ENCODE measurements at places on chromosomes 1 and 21. TPM values are rescaled to one million over a fixed set of nuclear protein-coding genes. Genes with fewer than 3 reads are reported as not detected.

DTL gene
- total RNA-seq: 2.9 TPM

GUCA2B gene
- total RNA-seq: 7.9 TPM

CACNA1S gene
- total RNA-seq: not detected

GRCh38 chr21:28773036-28773435 is 219.6 kb downstream of the LTN1 start:
- no peak for DNase-seq

DNA sequence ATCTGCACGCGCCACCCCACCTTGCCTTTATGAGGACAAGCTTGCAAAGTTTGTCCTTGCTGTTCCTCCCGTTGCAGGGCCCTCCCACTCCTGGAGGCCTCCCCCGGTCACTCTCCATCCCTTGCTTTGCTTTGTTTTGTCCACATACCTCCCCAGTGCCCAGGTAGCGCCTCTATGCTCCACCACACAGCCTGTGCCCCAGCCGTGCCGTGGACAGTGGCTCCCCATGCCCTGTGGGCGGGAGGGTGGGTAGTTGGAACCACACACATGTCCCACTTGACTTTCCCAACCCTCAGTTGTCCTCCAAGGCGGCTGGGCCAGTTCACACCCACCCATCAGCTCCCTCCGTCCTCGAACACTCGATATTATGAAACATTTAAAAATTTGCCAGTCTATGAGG is 24.6 kb downstream of the SLX9 start:
- no peak for DNase-seq

DNA sequence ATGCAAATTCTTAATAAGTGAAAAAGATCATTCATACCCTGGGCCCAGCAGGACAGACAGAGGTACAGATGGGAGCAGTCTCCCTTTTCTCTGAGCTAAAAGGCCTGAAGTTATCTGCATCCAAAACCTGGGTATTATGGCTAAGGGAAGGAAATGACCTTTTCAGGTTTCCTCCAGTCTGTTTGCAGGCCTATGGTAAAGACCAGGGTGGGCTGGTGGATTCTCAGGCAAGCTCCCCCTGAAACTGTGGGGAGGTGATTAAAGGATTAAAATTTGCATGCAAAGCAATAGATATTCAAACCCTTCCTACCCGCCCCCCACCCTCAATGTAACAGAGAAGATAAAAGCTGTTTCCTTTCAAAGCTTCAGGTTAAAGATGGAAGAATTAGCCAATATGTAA is 471.8 kb upstream of the RUNX1 start:
- no peak for DNase-seq

DNA sequence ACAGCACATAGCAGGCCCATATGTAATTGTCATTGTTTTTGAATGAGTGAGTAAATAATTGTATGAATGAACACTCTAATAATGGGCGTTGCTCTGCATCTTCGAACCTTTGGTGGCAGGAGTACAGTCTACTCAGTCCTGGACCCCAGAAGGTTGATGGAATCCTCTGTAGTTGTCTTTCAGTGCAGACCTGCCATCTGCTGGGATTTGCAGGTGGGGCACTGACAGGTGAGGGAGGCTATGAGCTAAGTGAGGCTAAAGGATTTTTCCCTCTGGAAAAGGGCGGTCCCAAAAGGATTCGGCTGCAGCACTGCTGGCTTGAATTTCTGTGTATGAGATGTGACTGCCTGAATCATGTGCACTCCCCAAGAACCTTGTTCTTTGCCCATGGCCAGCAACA is 53.4 kb downstream of the PLXNA2 start:
- DNase-seq: no peak

DNA sequence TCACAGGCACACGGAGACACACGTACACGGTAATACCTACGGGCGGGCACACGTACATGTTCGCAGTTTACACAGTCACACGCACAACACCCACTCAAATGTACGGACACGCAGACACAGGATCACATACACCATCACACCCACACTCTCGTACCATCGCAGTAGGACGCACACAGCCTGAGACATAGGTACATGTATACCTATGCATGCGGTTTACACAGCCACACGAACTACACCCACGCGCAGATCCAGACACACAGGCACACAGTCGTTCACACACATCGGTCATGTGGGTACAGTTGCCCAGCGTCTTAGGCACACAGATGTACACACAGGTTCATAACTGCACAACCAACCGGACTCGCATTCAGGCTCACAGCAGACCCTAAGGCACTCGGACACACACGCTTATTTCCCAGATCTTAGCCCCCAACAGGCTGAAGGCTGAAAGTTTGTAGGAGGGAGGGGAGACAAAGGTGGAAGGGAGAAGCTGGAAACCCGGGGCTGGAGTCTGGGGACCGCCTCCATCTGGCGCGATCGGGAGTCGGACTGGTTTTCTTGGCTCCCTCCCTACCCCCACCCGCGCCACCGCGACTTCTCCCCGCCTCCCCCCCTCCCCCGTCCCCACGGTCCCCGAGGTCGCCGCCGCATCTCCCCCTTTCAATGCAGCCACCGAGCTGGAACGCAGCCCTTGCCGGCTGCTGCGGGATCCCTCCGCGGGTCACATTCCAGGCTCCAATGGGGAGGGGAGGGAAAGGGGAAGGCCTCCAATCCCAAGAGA is 51.9 kb upstream of the SYNC start:
- no peak for DNase-seq

- DNase-seq: no peak
Measured at GRCh38 chr1:221801251-221801661, 59.4 kb upstream of the DUSP10 start.

DNA sequence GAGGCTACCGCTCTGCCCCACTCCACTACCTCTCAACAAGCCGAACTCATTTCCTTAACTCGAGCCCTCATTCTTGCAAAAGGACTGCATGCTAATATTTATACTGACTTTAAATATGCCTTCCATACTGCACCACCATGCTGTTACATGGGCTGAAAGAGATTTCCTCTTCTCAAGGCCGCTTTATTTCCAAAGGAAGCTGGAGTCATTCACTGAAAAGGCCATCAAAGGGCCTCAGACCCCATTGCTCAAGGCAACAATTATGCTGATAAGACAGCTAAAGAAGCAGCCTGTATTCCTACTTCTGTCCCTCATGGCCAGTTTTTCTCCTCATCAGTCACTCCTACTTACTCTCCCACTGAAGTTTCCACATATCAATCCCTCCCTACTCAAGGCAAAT is 6.9 kb upstream of the HPDL start:
- DNase-seq: no peak

Measured in mucosa of gallbladder (tissue), 1 donor.